Cerebellum (tissue), 4 donors: ENCODE measurements at places on chromosomes 3 and 15. TPM values are rescaled to one million over a fixed set of nuclear protein-coding genes. Genes with fewer than 3 reads are reported as not detected.

DNA sequence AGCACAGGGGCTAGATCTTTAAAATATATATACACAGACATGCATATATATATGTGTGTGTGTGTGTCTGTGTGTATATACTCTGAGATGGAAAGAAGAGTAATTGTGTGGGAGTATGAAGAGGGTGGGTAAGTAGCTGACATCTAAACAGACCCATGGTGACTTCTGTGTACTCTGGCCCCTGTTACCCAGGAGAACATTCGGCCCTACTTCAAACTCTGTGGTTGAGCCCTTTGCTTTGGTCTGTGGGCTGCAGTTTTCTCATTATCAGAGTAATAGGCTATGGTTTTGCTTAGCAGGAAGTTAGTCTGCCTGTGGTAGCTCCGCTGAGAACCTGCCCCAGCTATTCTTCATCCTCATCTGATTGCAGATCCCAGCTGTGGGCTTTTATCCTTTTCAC, 141.4 kb downstream of the RBPMS2 start:
- no peak for DNase-seq

DNA sequence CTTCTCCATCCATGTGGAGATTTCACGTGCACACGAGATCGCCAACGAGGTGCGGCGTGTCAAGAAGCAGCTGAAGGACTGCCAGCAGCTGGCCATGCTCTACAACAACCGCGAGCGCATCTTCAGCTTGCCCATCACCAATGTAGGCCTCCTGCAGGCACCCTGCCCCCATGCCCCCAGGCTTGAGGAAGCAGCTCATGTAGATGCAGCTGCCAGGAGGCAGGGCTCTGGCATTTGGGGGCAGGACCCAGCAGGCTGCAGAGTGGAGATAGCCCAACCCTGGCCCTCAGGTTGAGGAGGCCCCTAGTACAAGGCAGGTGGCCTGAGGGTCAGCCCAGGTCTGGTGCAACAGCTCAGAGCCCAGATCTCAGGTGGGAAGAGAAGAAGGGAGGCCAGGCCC, 36.4 kb downstream of the DNAH1 start:
- DNase-seq, result no peak

- no peak for DNase-seq
Measured at GRCh38 chr3:97430601-97431000, 334.0 kb upstream of the ARL6 start.

DNA sequence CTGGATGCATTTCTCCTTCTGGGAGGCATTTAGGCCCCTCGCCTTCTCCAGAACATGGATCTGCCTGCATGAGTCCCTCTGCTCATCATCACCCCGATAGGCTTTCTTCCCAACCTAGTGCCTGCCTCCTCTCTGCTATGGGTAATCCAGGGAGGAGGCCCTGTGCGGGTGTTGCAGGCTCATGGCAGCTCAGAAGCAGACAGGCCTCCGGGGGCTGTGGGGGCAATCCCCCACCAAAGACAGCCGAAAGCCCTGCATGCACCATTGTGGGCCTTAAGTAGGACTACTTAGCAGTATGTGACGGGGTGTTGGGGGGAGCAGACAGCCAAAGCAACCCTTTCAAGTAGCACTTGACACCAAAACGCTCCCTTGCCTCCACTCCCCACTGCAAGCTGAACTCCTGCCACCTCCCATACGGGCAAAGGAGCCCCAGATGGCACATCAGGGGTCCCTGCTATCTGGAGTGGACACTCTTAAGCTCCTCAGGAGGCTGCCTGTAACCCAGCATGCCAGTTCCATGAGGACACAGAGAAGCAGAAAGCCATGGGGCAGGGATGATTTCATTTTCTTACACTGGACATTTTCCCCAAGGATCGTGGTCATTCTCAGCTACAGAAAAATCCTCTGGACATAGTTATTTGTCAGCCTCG, 98.8 kb upstream of the HACD2 start:
- no peak for DNase-seq

GRCh38 chr3:119245778-119246177, 5.1 kb upstream of the B4GALT4 start:
- DNase-seq, result no peak

DNA sequence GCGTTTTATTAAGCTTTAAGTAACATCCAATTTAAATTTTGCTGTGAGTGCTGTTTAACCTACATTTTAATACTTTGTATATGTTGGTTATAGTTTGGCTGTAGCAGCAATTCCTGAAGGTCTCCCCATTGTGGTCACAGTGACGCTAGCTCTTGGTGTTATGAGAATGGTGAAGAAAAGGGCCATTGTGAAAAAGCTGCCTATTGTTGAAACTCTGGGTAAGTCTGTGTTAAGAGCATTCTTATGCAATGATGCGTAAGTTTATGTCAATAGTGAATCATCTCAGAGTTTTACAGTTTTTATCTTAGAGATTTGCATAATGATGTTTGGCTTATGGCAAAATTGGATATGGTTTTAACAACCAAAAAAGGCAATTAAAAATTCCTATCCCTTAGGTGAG, 62.7 kb downstream of the ASTE1 start:
- DNase-seq, result no peak

- no peak for DNase-seq
Measured at GRCh38 chr15:93249623-93250022, 160.6 kb upstream of the RGMA start.

GRCh38 chr15:73571346-73571745, 61.8 kb downstream of the NPTN start:
- DNase-seq, result no peak

- DNase-seq, result no peak
Measured at GRCh38 chr3:181488536-181488935, 223.2 kb upstream of the SOX2 start.

DNA sequence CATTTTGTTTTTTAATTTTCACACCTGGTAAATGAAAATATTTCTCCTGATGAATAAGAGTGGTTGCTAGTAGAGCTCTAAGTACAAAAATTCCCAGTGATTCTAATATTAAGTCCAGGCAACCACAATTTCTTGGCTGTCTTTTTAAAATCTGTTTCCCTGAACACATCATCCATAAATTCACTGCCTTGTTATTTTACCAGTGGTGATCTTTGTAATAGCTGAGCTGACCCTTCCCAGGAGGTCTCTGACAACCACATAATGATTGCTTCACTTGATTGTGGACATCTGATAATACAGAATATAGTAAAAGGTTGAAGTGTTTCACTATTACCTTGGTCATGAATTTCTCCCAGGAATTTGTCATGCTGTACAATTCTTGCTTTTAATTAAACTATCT, 13.9 kb upstream of the TOP2B start:
- no peak for DNase-seq

FBXO40 gene
- not detected for total RNA-seq

GOLGA6A gene
- total RNA-seq, result 0.36 TPM

MESP1 gene
- total RNA-seq, result 2.1 TPM

ADGRG7 gene
- not detected for total RNA-seq
